ENCODE measurements at places on chromosomes 1 and 21. TPM values are rescaled to one million over a fixed set of nuclear protein-coding genes. Genes with fewer than 3 reads are reported as not detected.

Gene KLHDC8A
- 0.03 TPM for polyA plus RNA-seq

Gene VWA1
- 7.4 TPM for polyA plus RNA-seq

Gene HSPA13
- 10.5 TPM for polyA plus RNA-seq

Gene NBPF20
- polyA plus RNA-seq: 2.2 TPM

Gene PSRC1
- 20.3 TPM for polyA plus RNA-seq

Gene FOXJ3
- polyA plus RNA-seq: 16.0 TPM

Gene TSPAN1
- polyA plus RNA-seq: 12.2 TPM
